ENCODE measurements at places on chromosomes 2 and 18. TPM values are rescaled to one million over a fixed set of nuclear protein-coding genes. Genes with fewer than 3 reads are reported as not detected.

DNA sequence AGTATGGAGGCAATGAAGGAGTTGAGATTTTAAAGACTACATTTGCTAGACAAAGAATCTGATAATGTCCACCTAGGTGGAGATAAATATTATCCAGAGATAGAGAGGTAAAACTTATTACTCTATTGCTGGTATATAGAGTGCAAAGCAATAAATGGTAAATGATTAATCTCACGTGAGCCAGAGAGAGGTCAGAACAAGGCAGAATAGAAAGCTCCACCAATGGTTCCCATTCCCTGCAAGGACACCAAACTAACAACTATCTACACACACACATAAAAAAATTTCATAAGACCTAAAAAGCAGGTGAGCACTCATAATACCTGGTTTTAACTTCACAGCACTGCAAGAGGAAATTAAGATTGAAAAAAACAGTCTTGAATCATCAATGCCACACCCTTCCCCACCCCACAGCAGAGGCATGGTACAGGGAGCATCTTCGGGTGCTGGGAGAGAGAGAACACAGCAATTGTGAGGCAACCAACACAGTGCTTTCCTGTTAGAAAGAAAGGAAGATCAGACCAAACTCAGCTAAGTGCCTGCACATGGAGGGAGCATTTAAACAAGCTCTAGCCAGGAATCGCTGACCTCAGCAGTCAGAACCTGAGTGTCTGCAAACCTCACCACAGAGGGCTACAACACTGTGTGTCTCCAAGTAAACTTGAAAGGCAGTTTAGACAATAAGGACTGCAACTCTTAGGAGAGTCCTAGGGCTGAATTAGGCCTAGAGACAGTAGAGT lies 1432.6 kb upstream of the TMEFF2 start:
- no peak for DNase-seq
- no peak overlapping the region for H3K4me3 ChIP-seq
- no peaks in the 10 kb centered on the region for H3K4me1 ChIP-seq
- H3K27ac ChIP-seq: no peak overlapping the region
- no peaks in the 10 kb centered on the region for H3K27me3 ChIP-seq

DNA sequence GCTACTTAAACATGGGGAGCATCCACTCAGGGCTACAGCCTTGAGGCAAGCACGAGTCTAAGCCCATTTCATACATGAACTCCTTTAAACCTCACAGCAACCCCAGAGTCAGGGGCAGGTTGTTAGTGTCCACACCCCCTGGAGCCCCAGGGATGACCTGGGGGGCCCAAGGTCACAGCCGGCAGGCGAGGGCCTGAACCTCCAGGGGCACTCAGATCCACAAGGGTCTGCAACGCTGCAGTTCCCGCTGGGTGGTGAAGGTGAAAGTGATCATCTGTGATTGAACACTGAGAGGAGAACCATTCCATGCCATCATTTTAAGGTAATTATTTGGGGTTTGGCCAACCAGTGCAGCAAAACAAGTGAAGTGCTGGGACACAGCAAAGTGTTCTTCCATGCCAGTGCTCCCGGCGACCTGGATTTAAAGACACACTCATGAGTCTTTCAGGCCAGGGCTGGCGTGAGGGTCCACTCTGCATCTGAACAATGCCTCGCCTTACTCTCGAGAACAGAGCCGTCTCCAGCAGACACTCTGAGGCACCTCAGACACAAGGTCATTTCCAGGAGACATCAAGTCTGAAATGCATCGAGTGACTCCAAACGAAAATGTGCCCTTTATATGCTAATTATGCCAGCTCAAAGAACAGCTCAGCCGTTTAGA lies 61.6 kb upstream of the SNTG2 start:
- DNase-seq: no peak
- H3K27me3 ChIP-seq: no peaks in the 10 kb centered on the region
- no peak overlapping the region for H3K27ac ChIP-seq
- no peak overlapping the region for H3K4me3 ChIP-seq
- H3K4me1 ChIP-seq: no peaks in the 10 kb centered on the region

- no peaks in the 10 kb centered on the region for H3K4me1 ChIP-seq
- no peak overlapping the region for H3K27ac ChIP-seq
- no peak overlapping the region for H3K4me3 ChIP-seq
- no peak for DNase-seq
- peaks cover 2% of the 10 kb centered on the region for H3K27me3 ChIP-seq
- H3K36me3 ChIP-seq: no peaks in the 10 kb centered on the region
Observed at GRCh38 chr2:73373344-73373743, 12.3 kb upstream of the ALMS1 start.

- H3K27me3 ChIP-seq: no peaks in the 10 kb centered on the region
- no peak overlapping the region for H3K4me3 ChIP-seq
- DNase-seq: no peak
- peaks cover 1% of the 10 kb centered on the region for H3K36me3 ChIP-seq
- H3K27ac ChIP-seq: no peak overlapping the region
Observed at GRCh38 chr2:156518138-156518537, 82.0 kb downstream of the GPD2 start.

Gene TTN
- polyA plus RNA-seq: under 0.01 TPM
